ENCODE measurements at places on chromosomes 13 and 19.
A peak's percentile ranks its signal among the peaks of the same experiment; 100 is the strongest.

- no peak for DNase-seq
Observed at GRCh38 chr13:25406377-25406776, 34.6 kb downstream of the ATP8A2 start.

GRCh38 chr13:113442354-113442984 lies 10.8 kb downstream of the ADPRHL1 start:
- no peak for DNase-seq

DNA sequence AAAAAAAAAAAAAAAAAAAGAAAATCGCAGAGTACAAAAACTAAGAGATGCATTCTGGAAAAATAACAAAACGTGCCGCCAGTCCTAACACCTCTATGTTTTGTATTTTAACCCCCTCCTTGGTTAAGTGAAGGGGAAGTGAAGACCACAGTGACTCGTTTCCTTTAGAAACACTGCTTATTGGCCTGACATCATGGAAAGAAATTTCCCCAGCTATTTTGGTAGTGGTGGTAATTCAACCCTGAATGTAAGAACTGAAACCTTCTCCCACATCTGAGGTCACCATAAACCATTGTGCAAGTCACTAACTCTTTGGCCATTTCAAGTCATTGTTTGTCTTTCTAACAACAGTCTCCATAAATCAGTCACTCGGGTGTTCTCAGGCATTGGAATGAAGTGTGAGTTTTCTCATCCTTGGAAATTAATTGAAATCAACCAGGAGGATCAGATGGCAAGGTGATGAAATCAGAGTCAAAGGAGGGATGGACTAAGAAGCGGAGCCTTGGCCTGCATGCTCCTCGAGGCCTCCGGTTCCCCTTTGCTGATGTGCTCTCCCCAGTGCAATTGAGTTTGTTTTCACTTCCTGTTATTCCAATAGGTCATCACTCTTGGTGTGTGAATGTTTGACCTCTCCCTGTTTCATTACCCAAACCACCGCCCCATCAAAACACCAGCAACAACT lies 443.9 kb downstream of the FGF9 start:
- peak; percentile 84 for DNase-seq

DNA sequence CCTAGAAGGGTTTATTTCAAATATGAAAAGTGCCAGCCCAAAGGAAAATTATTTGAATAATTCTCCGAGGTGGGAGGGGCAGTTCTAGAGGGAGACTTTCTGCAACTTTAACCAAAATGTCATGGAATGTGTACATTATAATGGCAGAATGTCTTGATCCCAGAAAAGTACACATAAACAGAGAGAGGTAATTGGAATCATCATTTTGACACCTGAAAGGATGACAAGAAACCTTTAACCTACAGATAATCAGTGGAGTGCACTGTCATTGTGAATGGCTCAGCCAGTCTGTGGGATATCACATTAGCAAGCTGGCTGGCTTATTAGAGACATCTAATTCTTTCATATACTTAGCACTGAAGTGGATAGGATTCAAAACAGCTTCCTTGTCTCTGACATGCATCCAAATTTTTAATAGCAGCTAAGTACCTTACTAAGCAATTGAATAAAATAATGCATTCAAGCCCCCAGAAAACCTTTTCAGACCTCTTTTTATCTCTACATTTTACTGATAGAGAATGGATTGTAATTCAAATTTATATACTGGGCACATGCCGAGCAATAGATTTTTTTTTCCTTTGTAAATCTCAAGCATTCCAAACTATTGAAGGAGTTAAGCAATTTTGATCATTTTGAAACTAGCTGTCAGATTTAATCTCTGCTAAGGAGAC lies 468.6 kb downstream of the COG6 start:
- DNase-seq, result no peak

DNA sequence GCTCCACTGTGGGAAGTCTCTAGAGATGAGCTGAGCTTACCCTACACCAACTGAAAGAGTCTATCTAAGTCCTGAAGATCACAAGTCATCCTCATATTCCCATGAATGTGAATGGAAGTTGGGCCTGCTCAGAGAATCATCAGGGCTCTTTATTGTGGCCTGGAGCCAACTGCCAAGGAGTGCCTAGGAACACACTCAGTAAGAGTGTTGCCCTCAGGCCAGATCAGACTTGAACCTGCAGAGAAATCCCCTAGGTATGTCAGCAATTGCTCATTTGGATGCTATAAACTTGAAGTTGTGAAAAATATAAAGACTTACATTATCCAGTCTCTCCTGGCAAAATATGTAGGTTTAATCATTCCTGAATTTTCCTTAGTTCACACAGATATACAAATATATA lies 1070.2 kb downstream of the EFNB2 start:
- DNase-seq, result no peak

GRCh38 chr13:51524312-51524711 lies 60.0 kb upstream of the WDFY2 start:
- no peak for DNase-seq

DNA sequence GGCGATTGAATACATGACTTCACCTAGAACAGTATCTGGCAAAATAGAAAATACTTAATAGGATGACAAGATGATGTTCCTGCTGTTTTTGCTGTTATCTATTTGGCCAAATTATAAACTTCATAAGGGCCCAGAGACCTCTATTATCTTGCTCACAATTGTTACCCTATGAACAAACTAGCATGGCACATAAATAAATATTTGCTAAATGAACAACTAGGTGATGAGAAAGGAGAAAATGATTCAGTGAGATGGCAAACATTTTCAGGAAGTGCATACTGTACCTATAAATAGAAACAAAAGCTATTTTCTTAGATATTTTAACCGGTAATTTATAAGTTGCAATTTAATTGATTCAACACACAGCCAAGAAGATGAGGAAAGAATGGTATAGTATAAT lies 78.4 kb downstream of the FAM216B start:
- DNase-seq, result no peak

- DNase-seq, result no peak
Observed at GRCh38 chr13:36857253-36857652, 38.2 kb downstream of the RFXAP start.

GRCh38 chr19:35987571-35987896 lies 7.5 kb upstream of the SDHAF1 start:
- DNase-seq, result no peak

DNA sequence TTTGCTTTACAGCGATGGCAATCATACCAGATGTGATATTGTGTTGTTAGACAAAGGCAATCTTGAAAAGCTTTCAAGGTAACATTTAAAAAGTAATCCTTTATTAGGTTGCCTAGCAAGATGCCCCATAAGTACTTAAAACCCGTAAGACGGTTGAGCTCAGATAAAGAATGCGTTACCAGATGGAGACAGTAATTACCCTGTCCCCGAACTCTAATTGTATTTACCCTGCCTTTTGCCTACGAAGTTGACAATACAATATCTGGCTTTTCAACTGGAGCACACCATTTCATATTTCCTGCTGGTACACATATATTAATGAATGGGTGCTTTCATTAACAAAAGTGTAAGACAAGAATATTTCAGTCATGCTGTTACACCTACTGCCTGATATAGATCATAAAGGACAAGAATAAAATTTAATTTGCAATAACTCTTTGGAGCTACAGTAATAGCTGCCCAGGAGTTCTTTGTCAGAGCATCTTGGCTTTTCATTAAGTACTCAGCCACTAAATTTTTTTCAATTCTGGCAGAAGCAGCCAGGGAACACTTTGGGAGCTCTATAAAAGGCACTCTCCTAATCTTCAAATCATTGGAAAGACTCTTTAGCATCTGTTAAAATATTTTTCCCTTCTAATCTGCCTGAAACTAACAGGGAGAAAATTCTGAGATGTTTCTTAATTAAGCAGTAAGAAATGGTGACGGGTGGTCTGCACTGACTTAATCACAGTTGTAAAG lies 63.8 kb downstream of the DCT start:
- DNase-seq, result no peak

DNA sequence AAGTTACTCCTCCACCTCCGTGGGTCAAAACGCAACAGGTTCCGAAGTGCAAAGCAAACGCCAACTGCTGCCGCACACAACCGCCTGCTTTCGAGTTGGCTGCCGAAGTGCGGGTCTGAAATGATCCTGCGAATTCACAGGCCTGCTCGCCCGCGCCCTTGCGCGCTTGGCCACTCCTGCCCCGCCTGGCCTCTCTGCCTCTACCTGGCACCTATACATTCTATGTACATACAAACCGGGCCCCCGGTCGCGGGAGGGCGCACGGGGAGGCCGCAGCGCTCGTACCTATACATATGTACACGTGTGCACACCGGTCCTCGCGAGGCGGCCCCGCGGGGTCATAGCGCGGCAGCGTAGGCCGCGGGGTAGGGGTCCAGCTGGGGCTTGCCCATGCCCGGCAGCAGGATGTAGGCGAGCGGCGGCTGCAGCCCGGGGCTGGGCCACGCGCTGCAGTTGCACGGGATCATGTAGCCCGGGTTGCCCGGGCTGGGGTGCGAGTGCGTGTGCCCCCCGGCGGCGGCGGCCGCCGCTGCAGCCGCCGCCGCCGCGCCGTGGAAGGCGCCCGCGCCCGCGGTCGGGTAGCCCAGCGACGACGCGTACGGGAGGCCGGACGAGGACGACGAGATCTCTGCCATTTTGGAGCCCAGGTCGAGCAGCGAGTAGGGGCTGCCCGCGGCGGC lies 1.3 kb downstream of the SOX21 start:
- DNase-seq, result peak; percentile 66

DNA sequence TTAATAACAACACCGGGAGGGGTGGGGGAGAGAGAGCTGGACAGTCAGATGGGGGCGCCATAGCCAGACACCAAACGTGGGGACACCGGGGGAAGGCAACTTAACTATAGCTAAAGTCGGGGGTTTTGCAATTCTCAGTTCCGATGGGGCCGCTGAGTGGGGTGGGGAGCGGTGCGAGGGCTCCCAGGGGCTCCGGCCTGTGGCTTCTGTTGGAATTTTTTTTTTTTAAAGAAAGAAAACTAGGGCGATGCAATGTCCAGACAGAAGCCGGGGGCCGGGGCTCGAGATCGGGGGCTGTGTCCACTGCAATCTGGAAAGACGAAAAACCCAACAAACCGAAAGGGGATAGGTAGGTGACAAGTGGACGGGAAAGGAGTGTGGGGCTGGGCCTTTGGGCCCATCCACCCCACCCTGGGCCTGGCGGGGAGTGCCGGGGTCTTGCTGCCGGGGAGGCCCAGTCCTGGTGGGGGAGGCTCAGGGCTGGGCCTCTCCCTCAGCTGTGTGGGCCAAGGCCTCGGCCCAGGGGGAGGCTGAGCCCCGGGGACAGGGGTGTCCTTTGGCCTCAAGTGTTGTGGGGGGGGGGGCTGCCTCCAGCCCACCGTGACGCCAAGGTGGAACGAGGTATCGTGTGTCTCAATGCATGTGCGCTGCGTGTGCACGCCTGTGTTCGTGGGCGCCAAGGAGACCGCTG lies 17.3 kb downstream of the PRKCSH start:
- no peak for DNase-seq

GRCh38 chr13:31880851-31881494 lies 141.6 kb downstream of the RXFP2 start:
- no peak for DNase-seq

DNA sequence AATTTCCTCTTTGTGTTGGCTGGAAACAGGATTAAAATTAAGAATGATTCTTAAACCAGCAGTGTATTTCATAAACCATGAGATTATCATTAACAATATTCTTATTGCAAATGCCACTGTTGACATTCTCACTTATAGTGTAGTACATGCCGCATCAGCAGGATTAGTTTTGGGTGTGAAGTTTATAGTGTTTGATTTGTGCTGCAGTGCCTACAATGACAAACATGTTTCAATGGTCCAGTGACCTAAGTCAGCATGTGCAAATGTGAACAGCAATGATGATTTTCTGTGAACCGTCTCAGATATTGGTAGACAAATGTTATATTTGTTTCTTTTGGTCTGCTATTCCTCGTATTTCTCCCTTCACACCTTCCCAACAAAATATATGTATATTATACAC lies 49.8 kb upstream of the TDRD3 start:
- DNase-seq, result no peak

- no peak for DNase-seq
Observed at GRCh38 chr19:40921005-40921897, 39.2 kb upstream of the CYP2A7 start.

DNA sequence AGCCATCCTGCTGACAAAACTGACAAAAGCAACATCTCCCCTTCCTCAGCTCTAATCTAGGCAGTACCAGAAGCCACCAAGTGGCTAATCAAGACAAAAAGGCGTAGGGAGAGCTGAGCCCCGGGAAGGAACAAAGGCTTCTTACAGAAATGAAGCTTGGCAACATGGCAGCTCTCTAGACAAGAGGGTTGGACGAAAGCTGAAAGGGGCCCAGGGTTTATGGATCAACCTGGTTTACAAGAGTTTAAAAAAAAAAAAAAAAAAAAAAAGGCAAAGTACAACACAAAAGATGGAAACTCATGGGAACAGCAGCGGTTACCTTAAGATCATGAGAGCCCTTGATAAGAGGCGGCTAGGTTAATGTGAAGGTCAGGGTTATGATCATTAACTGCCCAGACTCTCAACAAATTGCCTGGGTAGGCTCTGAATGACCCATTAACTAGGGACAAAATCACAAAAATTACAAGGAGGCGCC lies 14.0 kb downstream of the ZC3H4 start:
- DNase-seq, result no peak

DNA sequence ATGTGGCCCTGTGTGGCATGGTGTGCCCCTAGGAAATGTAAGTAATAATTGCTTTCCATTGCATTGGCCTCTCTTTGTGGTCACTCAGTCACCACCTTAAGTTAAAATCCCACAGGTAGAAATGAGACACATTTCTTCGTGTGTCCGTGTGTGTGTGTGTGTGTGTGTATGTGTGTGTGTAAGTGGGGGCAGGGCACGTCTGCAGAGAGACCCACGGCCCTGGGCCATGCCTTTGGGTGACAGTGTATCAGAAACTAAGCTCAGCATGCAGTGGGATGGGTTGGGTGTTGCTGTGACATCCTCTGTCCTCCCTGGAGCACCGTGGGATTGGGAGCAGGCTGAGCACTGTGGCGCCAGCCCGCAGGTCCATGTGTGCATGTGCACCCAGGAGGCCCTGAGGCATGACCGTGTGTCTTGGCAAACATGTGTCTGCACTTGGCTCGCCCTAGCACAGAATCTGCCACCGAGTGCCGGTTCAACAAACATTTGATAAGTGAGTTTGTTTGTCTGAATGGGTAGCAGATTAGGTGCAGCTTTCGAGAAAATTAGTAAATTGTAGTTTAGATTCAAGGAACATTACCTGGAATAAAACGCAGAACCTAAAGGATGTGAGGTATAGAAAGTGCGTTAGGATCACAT lies 91.8 kb downstream of the WTIP start:
- DNase-seq, result no peak
